ENCODE measurements at places on chromosomes 12 and 14.

GRCh38 chr12:39010406-39010805 is 105.0 kb upstream of the CPNE8 start:
- DNase-seq = no peak

DNA sequence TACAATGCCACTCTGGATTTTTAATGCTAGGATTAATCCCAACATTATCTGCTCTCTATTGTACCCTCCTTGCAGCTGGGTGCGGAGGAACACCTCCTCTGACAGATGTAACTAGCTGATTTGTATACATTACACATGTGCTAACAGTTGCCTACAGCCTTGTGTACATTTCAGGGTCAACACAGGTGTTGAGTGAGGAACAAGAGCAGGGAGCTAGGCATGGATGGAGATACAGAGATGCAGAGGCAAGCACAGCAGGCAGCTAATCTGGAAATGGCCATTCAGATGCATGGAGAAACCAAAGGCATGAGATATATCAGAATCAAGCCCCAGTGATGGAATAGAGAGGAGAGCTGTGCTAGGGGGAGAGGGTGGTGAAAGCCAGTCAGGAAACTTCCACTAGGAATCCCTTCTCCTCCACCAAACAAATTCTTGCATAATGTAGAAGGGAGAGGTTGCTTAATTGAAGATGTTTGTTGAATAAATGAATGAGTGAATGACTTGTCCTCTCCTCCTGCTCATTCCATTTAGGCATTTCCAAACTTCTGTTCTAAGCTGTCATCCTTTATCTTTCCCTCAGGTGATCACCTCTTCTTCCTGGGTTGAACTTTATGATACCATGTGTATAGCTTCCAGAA is 313.2 kb downstream of the ATP23 start:
- no peak for DNase-seq

DNA sequence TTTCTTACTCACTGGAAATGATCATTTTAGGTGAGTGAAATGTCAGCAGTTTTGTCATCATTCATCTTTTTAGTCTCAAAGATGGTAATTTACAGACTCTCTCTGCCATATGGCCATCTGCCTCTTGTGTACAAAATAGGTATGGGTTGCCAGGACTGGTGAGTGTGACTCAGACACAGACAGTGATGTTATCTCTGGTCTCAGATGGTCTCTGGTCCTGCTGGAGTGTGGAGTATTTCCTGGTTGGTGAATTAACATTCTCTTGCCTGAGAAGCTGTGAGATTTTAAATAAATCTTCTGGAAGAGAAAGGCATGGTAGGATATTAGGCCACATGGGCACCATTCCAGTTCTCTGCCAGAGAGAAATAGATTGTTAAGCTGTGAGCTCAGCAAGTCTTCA is 207.0 kb downstream of the ATP23 start:
- DNase-seq = no peak

DNA sequence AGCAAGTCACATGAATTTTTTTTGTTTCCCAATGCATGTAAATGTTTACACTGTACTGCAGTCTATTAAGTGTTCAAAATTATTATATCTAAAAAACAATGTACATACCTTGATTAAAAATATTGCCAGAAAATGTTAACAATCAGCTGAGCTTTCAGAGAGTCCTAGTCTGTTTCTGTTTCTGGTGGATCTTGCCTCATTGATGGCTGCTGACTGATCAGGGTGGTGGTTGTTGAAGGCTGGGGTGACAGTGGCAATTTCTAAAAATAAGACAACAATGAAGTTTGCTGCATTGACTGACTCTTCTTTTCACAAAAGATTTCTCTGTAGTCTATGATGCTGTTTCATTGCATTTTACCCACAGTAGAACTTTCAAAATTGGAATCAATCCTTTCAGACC is 16.6 kb upstream of the KLRD1 start:
- no peak for DNase-seq

DNA sequence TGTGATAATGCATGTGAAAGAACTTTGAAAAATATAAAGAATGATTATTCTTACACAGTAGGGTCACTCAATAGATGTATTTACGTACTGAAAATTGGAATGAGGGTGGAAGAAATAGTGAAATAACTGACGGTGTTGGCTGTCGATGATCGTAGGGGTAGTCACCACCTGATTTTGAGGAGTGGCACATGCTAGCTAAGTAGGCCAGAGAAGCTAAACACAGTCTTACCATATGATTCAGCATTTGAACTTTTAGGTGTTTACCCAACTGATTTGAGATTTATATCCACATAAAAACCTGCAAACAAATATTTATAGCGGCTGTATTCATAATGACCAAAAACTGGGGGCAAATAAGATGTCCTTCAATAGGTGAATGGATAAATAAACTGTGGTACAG is 47.6 kb upstream of the HIF1A start:
- no peak for DNase-seq

DNA sequence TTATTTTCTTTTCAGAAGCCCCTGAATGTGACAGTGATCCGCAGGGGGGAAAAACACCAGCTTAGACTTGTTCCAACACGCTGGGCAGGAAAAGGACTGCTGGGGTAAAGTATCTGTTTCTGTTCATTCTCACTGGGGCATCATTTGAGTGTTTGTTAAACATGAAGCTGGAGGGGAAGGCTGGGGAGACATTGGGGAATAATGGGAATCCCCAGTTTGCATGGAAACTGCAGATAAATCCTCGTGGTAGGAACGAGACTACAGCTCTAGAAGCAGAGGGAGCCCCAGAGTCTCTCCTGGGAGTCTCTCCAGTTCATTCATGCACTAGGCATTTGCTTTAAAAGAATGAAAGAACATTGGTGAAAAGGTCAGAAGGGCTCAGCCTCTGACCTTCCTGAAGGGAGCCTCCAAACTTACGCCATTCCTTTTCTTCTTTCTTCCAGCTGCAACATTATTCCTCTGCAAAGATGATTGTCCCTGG is 2.5 kb upstream of the CFAP251 start:
- DNase-seq = no peak

DNA sequence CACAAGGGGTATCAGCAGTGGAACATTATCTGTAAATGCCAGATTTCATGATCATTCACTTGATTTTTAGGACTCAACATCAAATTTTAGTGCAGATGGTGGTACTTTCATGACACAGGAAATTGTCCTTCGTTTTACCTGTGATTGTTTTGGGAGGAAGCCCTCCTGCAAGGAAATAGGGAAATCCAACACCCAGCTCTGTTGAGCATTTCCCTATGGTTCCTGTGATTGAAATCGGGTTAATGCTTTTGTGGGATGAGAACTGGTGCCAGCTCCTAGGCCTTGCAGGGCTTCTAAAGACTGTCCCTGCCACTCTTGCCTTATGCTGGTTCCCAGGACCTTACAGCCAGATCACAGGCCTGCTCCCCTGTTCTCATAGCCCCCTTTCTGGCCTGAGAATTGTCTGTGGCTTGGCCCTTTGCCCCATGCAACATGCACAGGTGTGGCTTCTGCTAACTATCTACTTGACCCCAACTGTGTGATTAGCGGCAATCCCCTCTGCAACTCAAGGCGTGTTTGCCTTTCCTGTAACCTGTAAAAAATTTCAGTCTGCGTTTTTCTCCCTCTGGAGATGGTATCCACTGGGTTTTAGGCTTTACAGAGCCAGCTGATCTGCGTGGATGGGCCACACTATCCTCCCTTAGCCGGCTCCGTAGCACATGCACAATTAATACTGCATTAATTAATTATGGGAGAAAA is 112.5 kb downstream of the ETV6 start:
- no peak for DNase-seq
